Cerebellum (tissue), 4 donors: ENCODE measurements at places on chromosomes 2 and 18.

DNA sequence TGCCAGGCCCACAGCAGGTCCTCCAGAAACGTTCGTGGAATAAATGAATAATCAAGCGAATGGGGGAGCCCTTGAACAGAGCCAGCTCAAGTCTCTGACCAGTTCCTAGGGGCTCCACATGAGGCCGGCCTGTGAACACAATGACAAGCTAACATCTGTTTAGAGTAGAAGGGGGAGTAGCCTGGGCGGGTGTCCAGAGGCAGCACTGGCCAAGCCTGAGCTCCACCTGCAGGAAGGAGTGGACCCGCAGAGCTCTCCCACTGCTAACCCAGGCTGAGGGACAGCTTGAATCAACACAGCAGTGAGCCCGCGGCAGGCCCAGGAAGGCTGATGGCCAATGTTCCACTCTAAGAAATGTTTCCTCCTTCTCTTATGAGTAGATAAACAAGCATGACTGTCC, 234.8 kb upstream of the RAB6C start:
- no peak for DNase-seq

- DNase-seq: peak; percentile 9
Measured at GRCh38 chr18:13003466-13003896, 12.3 kb downstream of the CEP192 start.

GRCh38 chr2:39665811-39666490, at the start of gene TMEM178A:
Gene TMEM178A (plus strand): TSS chr2:39665917. CDS start chr2:39665975, 58 bp downstream.
- DNase-seq: peak; percentile 64

DNA sequence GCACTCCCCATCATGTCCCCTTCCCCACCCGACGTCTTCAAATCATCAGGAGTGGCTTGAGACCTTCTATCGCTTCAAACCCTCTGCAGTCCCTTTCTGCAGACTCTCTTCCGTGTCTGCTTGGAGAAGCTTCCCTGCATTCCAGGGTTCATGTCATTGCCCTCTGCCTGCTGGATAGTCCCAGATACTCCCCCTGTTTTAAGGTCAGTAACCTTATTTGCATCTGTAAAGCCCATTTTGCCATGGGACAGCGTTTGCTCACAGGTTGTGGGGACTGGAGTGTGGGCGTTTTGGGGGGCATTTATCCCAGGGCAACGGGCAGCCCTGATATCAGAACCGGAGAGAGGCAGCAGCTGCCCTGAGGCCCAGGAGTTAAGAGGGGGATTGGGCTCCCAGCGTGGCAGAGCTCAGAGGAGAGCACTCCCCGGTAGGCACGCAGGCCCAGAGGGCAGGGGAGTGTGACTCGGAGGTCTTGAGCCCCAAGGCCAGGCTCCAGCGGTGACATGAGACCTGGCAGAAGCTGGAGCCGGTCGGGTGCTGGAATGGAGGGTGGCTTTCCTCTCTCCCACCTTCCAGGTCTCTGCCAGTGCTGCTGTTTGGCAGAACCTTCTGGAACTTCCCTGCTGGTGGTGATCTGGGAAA, 73.8 kb downstream of the RTP5 start:
- no peak for DNase-seq
